NCI-H1417 treated with DMSO at 0.1 percent for 48 hours (cell line): ENCODE measurements at places on chromosomes 12 and 14.

DNA sequence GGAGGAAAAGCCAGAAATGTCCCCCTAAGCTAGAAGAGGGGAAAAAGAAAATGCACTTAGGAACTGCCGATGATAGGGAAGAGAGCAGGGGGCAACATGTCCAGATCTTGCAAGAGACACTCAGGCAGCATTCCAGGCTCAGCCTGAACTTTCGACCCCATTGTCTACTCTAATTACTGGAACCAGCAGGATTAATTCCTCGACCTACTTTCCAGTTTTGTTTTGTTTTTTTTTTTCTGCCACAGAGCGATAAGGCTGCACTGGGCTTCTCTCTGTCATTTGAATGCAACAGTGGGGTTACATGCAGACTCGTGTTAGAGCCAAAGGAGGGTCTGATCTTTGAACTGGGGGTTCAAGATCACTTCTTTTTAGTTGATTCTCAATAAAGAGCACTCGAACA lies 68.7 kb upstream of the MED13L start:
- DNase-seq, result no peak

DNA sequence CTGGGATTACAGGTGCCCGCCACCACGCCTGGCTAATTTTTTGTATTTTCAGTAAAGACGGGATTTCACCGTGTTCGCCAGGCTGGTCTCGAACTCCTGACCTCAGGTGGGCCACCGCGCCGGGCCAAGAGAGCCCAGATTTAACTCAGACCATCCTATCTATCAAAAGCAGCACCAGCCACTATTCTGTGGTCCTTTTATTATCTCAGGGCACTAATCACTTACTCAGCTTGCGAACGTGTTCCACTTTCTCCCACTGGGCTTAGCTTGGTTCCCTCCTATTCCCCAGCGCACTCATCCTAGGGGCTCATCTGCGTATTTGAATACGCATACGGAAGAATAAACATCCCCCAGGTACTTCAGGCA lies 16.2 kb upstream of the AACS start:
- no peak for DNase-seq

- DNase-seq, result no peak
Observed at GRCh38 chr12:53941187-53941586, 2.6 kb downstream of the HOXC13 start.

GRCh38 chr12:6307529-6307928 lies 3.0 kb upstream of the PLEKHG6 start:
- DNase-seq, result no peak

GRCh38 chr12:34396861-34397590 lies 374.7 kb downstream of the ALG10 start:
- DNase-seq, result no peak

GRCh38 chr14:51498411-51499227 lies 153.1 kb upstream of the FRMD6 start:
- DNase-seq, result no peak
